Glutamatergic neuron (in vitro differentiated cells): ENCODE measurements at places on chromosomes 16 and 17.

DNA sequence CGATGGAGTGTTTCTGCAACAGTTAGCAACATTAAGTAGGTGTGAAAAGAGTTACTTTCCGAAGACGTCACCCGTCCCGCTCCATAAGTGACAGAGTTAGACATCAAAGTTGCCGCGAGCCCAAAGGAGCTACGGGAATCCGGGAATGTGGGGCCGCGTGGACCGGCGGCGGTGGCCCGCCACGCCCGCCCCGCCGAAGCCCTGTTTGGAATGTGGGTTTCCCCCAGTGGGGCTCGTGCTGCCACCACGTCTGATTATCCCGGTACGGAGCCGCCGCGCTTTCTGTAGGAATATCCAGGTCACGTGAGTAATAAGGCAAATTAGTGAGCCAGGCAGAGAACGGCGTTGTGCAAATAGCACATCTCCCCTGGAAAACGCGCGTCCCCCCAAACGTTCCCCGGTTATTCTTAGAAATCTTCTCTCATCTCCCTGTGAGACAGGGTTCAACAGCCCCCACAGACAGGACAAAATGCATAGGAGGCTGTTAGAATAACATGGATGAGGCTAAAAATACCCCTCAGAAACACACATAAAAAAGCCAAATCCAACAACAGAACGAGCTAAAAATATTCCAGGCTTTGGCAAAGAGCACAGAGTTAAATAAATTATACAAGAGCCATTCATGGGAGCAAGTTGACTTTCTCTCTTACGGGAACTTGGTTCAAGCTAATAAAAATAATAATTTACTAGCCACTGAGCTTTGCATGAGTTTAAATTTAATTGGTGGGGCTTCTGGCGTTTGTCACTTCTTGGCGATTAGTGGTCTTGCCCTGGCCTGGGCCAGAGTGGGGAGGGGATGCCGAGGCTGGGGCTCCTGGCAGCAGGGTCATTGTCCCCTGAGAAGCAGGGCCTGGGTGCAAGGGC lies 8.6 kb downstream of the BAHCC1 start:
- DNase-seq: no peak
- H3K27me3 ChIP-seq: peaks cover 20% of the 10 kb centered on the region
- H3K4me3 ChIP-seq: peak overlapping the region; percentile 95
- peaks cover 49% of the 10 kb centered on the region for H3K4me1 ChIP-seq
- H3K27ac ChIP-seq: peak overlapping the region; percentile 12

- peaks cover 20% of the 10 kb centered on the region for H3K27me3 ChIP-seq
- peaks cover 16% of the 10 kb centered on the region for H3K4me1 ChIP-seq
- H3K36me3 ChIP-seq: peaks cover 7% of the 10 kb centered on the region
- no peak overlapping the region for H3K27ac ChIP-seq
- H3K4me3 ChIP-seq: peak overlapping the region; percentile 46
- peak; percentile 57 for DNase-seq
Measured at GRCh38 chr17:60139438-60140285, 10.1 kb upstream of the CA4 start.

DNA sequence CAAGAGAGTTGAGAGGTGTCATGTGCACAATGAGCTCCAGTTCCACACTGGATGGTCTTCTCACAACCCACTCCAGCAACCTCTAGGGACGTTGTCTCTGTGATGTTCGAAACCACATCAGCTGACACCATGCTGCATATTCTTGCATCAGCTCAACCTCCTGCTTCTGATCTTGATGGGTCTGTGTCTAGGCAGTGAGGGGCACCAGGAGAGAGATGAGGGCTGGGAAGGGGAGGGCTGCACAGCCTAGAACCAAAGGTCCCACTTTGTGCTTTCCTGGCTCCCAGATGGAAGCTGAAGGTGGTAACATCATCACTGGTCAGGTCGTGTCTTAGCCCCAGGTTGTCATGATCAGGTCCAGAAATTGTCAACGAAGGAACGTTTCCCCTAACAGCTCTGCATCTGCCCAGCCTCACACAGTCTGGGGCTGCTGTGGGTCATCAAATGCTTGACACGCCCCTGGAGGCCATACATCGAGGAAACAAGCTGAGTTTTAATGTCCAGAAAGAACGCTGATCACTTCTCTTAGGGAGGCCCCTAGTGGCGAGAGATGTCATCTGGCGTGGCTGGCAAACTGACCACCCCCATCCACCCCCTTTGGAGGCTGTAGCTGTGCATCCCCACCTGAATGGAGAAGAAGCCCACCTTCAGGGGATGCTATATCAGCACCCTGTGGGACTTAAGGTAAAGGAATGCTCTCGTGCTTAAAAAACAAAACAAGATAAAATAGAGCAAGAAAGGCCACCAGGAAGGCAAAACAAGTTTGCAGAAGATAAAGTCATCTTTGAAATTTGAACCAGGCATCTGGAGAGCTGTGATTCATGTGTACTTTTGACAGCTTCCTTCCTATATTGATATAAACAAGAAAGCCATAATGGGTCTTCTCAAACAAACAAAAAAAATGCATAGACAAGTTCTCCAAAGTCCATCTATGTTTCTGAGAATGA lies 58.3 kb downstream of the WIPI1 start:
- H3K4me3 ChIP-seq: no peak overlapping the region
- peak overlapping the region; percentile 62 for H3K27ac ChIP-seq
- H3K4me1 ChIP-seq: peaks cover 7% of the 10 kb centered on the region
- H3K27me3 ChIP-seq: peaks cover 4% of the 10 kb centered on the region
- peak; percentile 68 for DNase-seq

DNA sequence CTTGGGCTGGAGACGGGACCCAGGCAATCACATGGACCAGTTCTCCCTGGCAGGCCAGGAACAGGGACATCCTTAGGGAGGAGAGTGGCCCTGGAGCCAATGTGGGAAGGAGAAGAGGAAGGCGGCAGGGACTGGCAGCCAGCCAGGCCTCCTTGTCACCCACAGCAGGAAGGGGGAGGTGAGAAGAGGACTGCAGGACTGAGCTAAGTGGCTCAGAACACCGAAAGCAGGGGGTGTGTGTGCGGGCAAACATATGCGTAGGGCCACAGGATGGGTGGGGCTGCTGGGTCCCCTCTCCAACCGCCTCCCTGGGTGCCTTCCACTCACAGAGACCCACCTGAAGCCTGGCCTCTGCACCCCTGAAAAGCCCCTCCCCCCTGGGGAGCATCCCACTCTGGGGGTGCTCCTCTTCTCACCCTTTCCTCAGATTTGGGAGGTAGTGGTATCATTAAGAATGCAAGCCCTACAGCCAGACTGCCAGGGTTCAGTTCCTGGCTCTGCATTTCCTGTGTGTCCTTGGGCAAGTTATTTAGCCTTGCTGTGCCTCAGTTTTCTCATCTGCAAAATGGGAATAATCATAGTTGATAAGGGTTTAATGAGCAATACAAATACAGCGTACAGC lies 8.1 kb downstream of the PNMT start:
- no peaks in the 10 kb centered on the region for H3K4me1 ChIP-seq
- no peak for DNase-seq
- no peaks in the 10 kb centered on the region for H3K36me3 ChIP-seq
- no peak overlapping the region for H3K27ac ChIP-seq
- no peak overlapping the region for H3K4me3 ChIP-seq

DNA sequence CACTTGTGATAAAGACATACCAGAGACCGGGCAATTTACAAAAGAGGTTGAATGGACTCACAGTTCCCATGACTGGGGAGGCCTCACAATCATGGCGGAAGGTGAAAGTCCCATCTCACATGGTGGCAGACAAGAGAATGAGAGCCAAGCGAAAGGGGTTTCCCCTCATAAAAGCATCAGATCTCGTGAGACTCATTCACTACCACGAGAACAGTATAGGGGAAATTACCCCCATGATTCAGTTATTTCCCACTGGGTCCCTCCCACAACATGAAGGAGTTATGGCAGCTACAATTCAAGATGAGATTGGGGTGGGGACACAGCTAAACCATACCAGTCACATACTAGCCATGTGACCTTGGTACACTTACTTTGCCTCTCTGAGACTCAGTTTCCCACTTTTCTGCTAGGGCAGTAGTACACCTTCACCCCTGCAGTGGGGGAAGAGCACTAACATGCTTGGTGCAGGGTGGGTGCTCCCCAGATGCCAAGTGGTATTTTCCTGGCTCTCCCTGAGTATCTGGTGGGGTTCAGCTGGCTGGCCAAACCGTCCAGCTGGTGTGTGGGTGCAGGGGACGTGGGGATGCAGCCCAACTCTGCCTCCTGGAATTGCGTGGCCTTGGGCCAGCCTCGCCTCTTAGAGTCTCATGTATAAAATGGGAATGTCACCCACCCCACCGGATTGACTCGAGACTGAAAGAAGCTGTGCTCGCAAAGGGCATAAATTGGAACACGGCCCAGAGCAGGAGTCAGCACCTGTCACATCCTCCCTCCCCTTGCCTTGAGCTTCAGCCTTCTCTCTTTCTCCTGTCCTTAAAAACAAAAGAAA lies 364.1 kb downstream of the CPPED1 start:
- H3K36me3 ChIP-seq: no peaks in the 10 kb centered on the region
- no peak overlapping the region for H3K27ac ChIP-seq
- DNase-seq: no peak
- H3K4me1 ChIP-seq: peaks cover 20% of the 10 kb centered on the region

DNA sequence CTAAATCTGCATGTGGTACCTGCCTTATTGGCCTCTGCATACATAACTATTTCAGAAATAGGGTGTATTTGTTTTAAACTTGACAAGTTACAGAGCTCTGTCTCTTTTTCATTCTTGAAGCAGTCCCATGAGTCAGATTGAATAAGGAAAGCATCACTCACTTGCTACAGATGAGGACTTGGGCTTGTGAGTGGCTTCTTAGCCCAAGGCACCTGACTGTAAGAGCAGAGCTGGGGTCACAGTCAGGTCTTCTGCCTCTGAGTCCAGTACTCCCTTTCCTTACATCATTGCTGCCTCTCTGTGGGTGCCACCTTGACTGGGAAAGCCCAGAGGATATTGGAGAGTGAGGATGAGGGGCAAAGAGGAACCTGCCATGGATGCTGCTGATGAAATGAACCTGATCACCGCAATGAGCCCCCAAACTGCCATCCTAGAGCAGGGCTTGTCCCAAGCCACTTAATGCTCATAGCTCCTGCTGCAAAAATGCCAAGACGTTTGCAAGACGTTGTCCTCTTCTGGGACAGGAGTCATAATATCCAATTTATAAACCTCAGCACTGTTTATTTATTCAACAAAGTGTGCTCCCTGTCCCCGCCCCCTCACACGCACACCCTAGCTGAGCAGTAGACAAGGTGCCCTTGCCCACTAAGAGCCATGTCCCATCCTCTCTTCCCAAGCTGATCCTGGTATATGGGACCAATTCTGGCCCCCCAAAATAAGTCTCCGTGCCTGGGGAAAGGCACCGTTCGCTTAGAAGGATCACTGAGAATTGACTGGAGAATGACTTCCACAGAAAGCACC lies 74.1 kb downstream of the CCDC182 start:
- no peak overlapping the region for H3K27ac ChIP-seq
- H3K4me1 ChIP-seq: peaks cover 36% of the 10 kb centered on the region
- H3K27me3 ChIP-seq: peaks cover 4% of the 10 kb centered on the region
- no peaks in the 10 kb centered on the region for H3K36me3 ChIP-seq
- no peak for DNase-seq

GRCh38 chr17:76469991-76470739 lies 2.8 kb downstream of the AANAT start:
- no peak overlapping the region for H3K4me3 ChIP-seq
- peaks cover 5% of the 10 kb centered on the region for H3K27me3 ChIP-seq
- no peaks in the 10 kb centered on the region for H3K36me3 ChIP-seq
- no peak for DNase-seq
- no peak overlapping the region for H3K27ac ChIP-seq

- H3K36me3 ChIP-seq: no peaks in the 10 kb centered on the region
- peaks cover 27% of the 10 kb centered on the region for H3K4me1 ChIP-seq
- peaks cover 2% of the 10 kb centered on the region for H3K27me3 ChIP-seq
- H3K4me3 ChIP-seq: no peak overlapping the region
- H3K27ac ChIP-seq: no peak overlapping the region
Measured at GRCh38 chr17:17926036-17926435, 46.2 kb downstream of the TOM1L2 start.
